ENCODE measurements at places on chromosomes 4 and X. TPM values are rescaled to one million over a fixed set of nuclear protein-coding genes. Genes with fewer than 3 reads are reported as not detected.

SPANXD gene
- not detected for total RNA-seq

APEX2 gene
- total RNA-seq = 6.0 TPM

MAGEA3 gene
- total RNA-seq = not detected

NEUROG2 gene
- not detected for total RNA-seq

MAGEC1 gene
- not detected for total RNA-seq

VEGFD gene
- total RNA-seq = 0.09 TPM

CPE gene
- total RNA-seq = 1.9 TPM

ZNF141 gene
- 7.6 TPM for total RNA-seq

TMEM35A gene
- total RNA-seq = 1.8 TPM

ARHGAP24 gene
- 80.2 TPM for total RNA-seq

PLK4 gene
- 18.1 TPM for total RNA-seq

FANCB gene
- total RNA-seq = 4.0 TPM

UGDH gene
- 112 TPM for total RNA-seq

UGT2B7 gene
- not detected for total RNA-seq

MAB21L2 gene
- total RNA-seq = not detected

MAGEH1 gene
- 22.4 TPM for total RNA-seq

ARMCX1 gene
- total RNA-seq = 38.5 TPM

DGAT2L6 gene
- total RNA-seq = not detected

GAB3 gene
- total RNA-seq = 5.2 TPM

CENPVL2 gene
- not detected for total RNA-seq

AMER1 gene
- 2.0 TPM for total RNA-seq

STPG2 gene
- 0.09 TPM for total RNA-seq

RADX gene
- total RNA-seq = 0.09 TPM

SPP1 gene
- not detected for total RNA-seq

PNMA6A gene
- total RNA-seq = 0.99 TPM

SRD5A3 gene
- total RNA-seq = 9.4 TPM

F8A1 gene
- 0.45 TPM for total RNA-seq

TMEM150C gene
- 3.0 TPM for total RNA-seq

EXOC1L gene
- not detected for total RNA-seq

USP51 gene
- total RNA-seq = 0.75 TPM

TEX13D gene
- not detected for total RNA-seq

SORBS2 gene
- 27.5 TPM for total RNA-seq

TREX2 gene
- total RNA-seq = 2.8 TPM

APBB2 gene
- total RNA-seq = 93.3 TPM

JCHAIN gene
- total RNA-seq = not detected

SPANXC gene
- not detected for total RNA-seq

FGB gene
- not detected for total RNA-seq

TMEM154 gene
- total RNA-seq = 3.9 TPM

TRIM75 gene
- total RNA-seq = not detected

SLC6A8 gene
- 7.9 TPM for total RNA-seq

GPR173 gene
- total RNA-seq = 4.0 TPM

LNX1 gene
- total RNA-seq = 1.0 TPM

FAM9C gene
- total RNA-seq = not detected

TMEM271 gene
- total RNA-seq = not detected
